Activated T-cell treated with anti-CD3 and anti-CD28 coated beads for 48 hours (primary cell): ENCODE measurements at places on chromosomes 11 and 22.
A peak's percentile ranks its signal among the peaks of the same experiment; 100 is the strongest.

DNA sequence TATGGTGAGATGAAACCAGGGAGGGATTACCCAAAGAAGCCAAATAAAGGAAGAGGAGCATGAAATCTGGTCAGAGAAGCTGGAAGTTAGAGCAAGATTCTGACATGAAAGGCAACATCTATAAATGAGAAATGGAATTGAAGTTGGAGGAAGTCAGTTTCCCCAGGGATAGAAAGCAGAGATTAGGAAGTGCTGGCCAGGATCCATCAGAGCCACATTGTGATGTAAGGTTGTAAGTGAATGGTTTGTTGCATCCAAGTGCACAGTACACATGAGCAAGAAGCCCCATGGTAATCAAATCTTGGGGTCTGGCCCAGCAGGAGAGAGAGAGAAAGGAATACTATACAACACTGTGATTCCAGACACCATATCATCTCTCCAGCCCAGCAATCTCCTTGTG is 6.6 kb upstream of the NLRP10 start:
- no peak for DNase-seq

DNA sequence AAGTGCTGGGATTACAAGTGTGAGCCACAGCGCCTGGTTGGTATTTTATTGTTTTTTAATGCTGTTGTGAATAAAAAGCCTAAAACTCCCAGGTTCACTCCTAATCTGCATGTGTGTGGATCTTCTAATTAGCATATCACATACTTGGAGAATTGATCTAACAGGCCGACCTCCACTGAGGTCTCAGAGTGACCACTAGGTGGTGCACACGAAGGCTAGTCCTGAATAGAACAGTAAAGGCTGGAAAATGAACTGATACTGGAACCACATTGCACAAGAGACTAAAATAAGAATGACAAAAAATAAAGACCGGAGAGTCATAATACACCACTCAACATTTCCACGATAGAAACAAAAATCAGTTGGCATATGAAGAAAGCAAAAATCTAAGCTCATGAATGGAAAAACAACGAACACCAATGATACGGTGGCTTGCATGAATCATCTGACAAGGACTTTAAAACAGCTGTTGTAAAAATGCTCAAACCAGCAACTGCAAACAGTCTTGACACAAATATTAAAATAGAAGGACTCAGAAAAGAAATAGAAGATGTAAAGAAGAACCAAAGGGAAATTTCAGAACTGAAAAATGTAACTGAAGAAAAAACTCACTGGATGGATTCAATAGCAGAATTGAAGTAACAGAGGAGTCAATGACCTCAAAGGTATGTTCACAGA is 19.2 kb downstream of the PIM3 start:
- DNase-seq: no peak

- DNase-seq: no peak
Measured at GRCh38 chr22:36926721-36927435, 13.4 kb downstream of the CSF2RB start.

DNA sequence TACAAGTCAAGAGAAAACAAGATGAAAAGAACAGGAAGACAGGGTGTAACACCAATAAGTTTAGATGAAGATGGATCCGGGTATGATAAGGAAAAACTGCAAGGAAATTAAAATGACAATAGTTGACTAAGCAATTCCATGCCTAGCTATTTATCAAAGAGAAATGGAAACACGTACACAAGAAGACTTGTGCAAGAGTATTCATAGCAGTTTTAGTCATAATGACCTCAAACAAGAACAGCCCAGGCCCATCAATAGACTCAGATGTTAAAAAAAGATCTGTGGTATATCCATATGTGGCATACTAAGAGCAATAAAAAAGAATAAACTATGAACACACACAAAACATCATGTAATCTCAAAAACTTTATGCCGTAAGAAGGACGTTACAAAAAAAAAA is 33.2 kb downstream of the SLC5A12 start:
- DNase-seq: no peak

DNA sequence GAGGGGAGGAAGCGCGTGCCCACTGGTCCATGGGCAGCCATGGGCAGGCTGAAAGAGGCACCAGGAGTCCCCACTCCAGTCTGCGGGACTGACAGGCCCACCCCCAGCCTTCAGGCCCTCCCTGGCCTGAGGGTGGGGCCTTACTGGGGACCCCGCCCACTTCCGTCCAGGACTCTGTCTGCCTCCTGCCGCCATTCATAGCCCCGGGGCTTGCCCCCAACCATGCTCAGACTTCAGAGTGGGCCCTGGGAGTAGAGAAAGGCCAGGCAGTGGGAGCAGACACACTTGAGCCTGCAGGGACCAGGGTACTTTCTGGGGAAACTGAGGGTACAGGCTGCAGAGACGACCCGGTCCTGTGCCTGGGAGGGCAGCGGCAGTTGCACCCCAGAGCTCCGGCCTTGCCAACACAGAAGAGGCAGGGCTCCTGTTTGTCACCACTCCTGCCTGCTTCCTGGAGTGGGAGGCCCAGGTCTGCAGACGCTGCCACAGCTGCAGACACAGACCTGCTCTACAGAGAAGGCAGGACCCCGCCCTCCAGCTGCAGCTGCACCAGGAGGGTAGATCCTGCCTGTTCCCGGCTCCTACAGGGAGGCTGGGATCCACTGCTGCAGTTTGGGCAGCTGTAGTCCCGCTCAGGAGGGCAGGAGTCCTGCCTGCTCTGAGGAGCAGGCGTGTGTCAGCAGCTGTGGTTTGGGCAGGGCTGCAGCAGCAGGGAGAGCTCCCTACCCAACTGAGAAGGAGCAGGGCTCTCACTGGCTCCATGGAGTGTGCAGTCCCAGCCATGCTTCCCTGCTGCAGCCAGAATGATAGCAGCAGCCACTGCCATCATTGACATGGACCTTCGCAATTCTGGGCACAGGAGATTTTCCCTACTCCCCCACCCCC is 387.9 kb upstream of the ANO3 start:
- no peak for DNase-seq

DNA sequence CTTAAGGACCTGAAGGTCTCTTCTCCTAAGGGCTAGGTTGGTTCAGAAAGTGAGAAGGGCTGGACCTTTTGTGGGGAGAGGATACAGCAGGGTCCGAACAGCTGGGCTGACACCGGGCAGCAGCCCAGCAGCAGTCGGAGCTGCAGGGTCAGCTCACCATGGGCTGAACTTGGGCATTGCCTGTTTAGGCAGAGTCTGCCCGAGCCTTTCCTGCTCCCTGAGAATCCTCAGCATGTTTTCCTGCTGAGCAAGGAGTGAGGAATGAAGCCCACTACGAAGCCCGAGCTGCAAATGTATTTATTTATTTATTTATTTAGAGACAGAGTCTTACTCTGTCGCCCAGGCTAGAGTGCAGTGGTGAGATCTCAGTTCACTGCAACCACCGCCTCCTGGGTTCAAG is 83.9 kb downstream of the PTPRJ start:
- no peak for DNase-seq

DNA sequence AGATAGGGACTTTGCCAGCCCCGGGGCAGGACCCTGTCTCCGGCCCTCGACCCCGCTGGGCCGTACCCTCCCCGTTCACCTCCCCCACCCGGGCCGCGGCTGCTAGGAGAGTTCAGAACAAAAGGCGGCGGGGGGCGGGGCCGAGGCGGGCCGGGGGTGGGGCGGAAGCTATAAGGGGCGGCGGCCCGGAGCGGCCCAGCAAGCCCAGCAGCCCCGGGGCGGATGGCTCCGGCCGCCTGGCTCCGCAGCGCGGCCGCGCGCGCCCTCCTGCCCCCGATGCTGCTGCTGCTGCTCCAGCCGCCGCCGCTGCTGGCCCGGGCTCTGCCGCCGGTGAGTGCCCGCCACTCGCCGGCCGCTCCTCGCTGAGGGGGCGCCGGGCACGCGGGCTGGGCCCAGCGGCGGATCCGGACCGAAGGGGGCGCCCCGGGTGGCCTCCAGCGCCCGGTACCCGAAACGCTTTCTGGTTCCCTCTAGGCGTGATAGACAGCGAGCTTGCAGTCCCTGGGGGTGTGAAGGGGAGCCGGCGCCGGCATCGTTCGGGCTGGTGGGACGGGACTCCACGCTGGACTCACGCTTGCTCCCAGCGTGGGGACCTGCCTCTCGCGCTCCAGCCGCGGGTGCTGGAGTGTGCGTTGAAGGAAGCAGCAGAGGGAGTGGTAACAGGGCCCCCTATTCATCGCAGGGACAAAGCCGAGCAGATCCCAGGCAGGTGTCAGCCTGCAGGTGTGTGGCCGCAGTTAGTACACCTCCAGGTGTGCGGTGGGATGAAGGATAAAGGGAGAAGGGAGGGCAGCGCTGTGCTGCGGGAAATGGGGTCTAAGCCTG is at the start of gene MMP11:
MMP11 (plus strand) TSS at position 201 of the 825 bp plus-strand sequence; CDS start at position 223, 22 bp downstream.
- DNase-seq: peak; percentile 38

- DNase-seq: no peak
Measured at GRCh38 chr11:27411328-27411727, 48.3 kb upstream of the CCDC34 start.

DNA sequence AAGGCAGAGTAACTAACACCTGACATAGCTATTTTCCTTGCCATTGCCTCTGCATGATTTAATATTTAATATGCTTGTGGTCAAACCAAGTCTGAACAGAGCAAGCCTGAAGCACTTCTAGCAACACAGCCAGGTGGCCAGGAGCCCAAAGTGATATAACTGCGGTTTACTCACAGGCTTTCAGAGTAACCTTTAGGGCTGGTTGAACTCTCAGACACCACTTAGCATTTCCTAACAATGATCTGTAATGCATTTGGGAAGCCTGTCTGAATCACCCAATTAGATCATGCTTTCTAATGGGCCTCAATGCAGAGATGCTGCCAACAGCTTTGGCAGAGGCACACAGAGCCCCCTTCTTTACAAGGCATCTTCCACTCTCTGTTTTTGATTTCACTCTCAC is 96.1 kb downstream of the FDX1 start:
- no peak for DNase-seq

DNA sequence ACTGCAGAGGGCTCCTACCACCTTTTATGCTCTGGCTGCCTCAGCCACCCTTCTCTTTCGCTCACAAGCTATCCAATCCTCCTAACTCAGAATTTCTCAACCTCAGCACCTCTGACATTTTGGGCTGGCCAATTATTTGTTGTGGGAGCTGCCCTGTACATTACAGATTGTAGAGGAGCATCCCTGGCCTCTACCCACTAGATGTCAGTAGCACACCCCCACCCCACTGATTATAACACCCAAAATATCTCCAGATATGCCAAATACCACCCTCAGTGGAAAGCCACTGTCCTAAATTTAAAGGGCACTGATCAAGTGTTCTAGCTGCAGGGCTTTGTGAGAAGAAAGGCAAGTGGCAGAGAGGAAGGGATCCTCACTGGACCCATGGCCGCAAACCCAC is 443.1 kb downstream of the SOX6 start:
- no peak for DNase-seq

DNA sequence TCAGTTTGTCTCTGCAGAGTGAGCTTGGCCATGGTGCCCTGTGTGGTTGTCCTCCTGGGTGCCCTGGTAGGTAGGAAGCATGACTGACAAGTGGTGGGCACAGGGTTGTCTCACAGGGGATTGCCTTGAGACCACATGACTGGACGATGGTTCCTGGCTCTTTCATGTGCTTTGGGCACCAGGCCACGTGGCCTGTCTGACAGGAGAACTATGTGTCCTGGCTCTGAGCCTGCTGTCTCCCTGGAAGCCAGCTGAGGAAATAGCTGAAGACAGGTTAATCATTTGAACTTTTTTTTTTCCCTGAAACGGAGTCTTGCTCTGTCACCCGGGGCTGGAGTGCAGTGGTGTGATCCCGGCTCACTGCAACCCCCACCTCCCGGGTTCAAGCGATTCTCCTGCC is 93.2 kb downstream of the LDLRAD3 start:
- DNase-seq: no peak

GRCh38 chr11:69698362-69698761 is 5.5 kb downstream of the FGF19 start:
- DNase-seq: no peak

DNA sequence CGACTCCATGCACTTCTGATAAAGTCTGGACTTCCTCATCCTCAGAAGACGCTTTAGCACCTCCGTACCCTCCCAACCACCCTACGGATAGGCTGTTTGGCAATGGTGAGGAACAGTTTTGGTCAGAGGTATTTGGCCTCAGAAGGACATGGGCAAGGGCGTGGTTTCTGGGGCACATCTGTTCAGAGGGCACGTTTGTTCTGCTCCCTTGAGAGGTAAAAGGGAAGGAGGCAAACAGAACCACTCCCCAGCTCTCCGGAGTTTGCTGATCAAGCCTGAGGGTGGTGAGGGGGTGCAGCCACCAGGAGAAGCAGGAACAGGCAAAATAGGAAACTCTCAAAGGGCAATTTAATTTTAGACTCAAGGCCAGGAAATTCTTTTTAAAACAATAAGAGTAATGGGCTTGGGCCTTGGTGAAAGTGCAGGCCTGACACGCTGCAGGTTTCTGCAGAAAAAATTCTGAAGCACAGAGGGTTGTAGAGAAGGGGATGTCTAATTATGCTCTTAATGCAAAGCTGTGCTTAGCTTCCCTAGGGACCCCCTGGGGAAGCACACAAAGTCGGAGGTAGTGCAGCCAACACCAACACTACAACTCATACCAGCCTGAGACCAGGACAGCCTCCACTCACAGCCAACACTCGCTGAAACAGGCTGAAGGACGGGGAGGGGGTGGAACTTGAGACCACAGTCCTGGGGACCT is 23.3 kb downstream of the ETS1 start:
- DNase-seq: no peak

- no peak for DNase-seq
Measured at GRCh38 chr11:85114786-85115185, 512.4 kb downstream of the DLG2 start.

DNA sequence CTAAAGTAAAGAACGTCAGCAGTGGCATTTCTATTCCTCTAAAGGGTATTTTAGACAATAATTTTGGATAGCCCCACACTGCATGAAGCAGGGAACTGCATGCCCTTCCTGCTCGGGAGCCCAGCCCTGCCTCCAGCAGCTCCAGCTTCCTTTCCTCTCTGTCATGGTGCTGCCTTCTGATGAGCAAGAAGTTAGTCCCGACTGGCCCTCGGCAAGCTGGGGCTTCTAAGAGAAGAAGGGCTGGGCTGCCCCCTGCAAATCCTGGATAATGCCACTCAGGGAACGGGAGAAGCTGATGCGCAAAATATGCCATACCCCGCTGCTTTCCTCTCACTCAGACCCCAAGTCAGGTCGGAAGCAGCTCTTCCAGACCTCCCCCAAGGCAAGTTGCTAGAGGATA is 296.4 kb downstream of the ETS1 start:
- DNase-seq: no peak

DNA sequence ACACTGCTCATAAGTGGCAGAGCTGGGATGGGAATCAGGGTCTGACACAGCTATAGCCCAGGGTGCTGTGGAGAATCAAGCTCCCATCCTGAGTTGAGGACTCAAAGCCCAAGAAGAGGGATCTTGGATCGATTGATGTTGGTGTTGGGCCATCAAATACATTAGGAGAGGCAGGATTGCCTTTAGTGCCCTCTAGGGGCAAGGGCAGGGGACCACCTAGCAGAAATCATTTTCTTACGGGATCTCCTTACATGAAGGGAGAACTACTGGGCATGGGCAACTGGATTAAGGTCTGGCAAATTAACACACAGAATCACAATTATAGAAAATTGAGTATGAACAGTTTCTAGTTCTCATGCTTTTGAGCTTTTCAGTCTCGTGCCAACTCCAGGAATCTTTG is 24.9 kb upstream of the EMSY start:
- DNase-seq: no peak

GRCh38 chr22:45636683-45637082 is 35.0 kb upstream of the ATXN10 start:
- DNase-seq: no peak

- DNase-seq: no peak
Measured at GRCh38 chr11:2743427-2744110, 43.8 kb upstream of the KCNQ1OT1 start.
